ENCODE measurements at places on chromosomes 16 and 17. TPM values are rescaled to one million over a fixed set of nuclear protein-coding genes. Genes with fewer than 3 reads are reported as not detected.

The ASGR1 gene
- 10.3 TPM for total RNA-seq

The CES1 gene
- not detected for total RNA-seq

The DBNDD1 gene
- 13.6 TPM for total RNA-seq

The KRTAP4-1 gene
- not detected for total RNA-seq

The DPH1 gene
- 20.7 TPM for total RNA-seq

The ST6GALNAC2 gene
- total RNA-seq: under 0.01 TPM

The TMC5 gene
- not detected for total RNA-seq

The COIL gene
- total RNA-seq: 17.0 TPM

The OR2C1 gene
- not detected for total RNA-seq

The AURKB gene
- 17.6 TPM for total RNA-seq

The NDRG4 gene
- total RNA-seq: 127 TPM

The FA2H gene
- not detected for total RNA-seq

The SLC16A6 gene
- total RNA-seq: 2.0 TPM

The RAP1GAP2 gene
- 8.8 TPM for total RNA-seq

The RUNDC3A gene
- 0.33 TPM for total RNA-seq

The IGSF6 gene
- not detected for total RNA-seq

The CCL2 gene
- 431 TPM for total RNA-seq

The NPIPA5 gene
- total RNA-seq: 2.4 TPM

The RTN4RL1 gene
- 0.10 TPM for total RNA-seq

The MYH11 gene
- not detected for total RNA-seq

The SLC5A11 gene
- total RNA-seq: 0.38 TPM

The GDPD3 gene
- 1.8 TPM for total RNA-seq

The PRDM7 gene
- total RNA-seq: not detected

The GGA2 gene
- 36.3 TPM for total RNA-seq

Measured in vein endothelial cell (primary cell).